Prostate gland (tissue), 2 donors: ENCODE measurements at places on chromosomes 11 and 22. TPM values are rescaled to one million over a fixed set of nuclear protein-coding genes. Genes with fewer than 3 reads are reported as not detected.

DNA sequence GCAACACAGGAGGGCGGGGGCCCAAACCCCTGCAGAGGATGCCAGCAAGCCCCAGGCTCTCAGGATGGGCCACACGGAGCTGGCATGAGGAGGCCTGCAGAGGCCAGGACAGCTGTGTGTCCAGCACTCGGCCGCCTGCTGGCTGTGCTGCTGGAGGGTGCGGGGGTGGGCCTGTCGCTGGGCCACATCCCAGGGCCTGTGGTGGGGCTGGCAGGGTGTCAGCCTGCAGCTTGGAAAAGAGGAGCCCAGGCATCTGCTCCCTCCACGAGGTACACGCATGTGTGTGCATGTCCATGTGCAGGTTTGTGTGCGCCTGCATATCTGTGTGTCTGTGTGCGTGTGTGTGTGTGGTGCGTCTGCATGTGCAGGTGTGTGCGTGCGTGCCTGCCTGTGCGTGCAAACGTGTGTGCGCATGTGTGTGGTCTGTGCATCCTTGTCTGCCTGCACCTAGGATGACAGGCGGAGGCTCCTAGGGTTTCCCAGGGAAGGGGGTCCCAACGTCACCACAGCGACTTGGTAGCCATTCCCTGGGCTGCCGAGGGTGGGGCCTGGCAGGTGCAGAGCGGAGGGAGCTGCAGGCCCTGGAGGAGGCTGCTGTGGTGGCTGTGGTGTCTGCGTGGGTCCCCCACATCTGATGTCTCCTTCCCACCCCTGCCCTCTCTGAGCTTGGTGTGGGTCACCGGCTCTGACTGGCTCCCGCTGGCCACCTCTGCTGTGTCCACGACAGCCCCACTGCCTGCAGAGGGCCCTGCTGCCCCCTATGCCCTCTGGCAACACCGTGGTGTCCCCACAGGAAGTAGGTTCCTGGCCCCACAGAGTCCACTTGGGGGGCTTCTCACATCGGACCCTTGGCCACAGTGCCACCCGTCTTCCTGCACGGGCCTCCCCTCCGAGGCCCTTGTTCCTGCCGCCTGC, 17.1 kb downstream of the BRSK2 start:
- DNase-seq, result no peak

DNA sequence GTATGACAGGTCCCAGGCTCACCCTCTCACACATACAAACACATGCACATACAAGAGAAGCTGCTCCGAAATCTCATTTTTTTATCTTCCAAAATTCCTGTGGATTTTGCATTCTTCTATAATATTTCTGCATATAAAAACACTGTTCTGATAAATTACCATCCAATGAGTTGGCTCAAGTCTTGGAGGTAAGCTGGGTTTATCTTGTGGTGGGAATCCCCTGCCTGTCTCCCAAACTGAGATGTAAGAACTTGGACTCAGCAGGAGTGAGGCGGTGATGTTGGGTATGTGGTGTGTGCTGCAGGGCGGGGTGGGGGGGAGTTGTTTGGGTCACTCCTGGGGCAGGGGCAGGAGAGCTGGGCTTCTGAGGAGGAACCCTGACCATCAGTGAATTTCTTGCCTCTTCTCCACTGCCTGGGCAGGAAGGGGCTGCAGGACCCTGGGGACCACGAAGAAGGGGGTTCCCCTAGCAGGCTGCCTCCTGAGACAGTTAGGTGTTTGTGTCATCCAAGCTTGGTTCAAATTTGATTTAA, 6.8 kb upstream of the P2RY6 start:
- DNase-seq, result no peak

DNA sequence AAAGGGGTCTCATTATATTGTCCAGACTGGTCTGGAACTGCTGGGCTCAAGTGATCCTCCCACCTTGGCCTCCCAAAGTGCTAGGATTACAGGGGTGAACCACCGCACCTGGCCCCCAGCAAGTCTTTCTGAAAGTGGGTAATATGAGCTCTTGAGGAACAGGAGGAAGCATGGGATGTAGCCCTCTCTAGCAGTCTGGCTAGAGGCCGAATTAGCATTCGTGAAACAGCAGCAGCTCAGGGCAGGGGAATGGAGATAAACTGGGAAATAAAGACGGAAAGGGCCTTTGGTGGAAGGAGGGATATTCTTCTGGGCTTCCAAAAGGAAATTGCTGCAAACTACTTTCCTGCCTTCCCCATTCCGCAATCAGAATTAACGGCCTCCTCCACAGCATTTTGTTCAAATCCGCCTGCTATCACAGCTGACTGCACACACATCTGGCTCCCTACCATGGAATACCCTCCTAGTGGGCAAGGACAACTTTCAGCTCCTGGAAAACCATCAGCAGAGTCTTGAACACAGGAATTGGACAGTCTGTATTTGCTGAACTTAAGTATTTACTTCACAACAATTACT, 44.3 kb downstream of the MICAL3 start:
- DNase-seq, result no peak

DNA sequence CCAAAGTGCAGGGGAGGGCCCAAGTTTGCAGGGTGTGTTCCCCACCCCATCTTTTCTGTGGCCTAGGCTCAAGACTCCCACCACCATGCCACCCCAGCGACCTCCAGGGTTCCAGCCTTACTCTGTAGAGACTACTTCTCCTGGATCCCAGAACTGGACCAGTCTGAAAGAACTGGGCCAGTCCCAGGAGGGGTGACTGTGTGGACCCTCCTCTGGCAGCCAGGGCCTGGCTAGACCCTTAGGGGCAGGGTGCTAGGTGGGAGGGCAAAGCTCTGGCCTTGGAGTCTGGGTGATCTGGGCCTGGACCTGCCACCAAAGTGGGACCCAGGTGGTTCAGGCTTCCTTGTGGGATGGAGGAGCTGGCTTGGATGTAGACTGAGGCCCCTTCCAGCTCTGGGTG, 41.8 kb upstream of the ACCSL start:
- no peak for DNase-seq

DNA sequence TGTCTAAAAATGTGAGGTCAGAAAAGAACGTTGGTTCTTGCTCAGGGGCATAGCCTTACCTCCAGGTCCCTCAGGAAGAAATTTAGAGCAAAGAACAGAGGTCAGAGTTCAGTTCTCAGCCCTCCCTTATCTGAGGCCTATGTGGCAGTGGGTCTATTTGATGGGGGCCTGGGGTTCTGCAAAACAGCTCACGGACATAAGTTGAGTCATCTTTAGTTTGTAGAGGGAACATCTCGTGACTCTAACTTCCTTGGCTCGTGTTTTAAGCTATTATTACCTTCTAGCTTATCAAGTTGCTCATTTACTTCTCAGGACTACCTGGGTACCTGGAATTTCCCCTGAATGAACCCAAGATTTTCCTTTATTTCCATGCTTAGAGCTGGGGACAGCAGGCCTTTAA, 91.3 kb upstream of the AMOTL1 start:
- DNase-seq, result no peak

GRCh38 chr11:104699981-104700380, 198.3 kb downstream of the CASP12 start:
- no peak for DNase-seq

DNA sequence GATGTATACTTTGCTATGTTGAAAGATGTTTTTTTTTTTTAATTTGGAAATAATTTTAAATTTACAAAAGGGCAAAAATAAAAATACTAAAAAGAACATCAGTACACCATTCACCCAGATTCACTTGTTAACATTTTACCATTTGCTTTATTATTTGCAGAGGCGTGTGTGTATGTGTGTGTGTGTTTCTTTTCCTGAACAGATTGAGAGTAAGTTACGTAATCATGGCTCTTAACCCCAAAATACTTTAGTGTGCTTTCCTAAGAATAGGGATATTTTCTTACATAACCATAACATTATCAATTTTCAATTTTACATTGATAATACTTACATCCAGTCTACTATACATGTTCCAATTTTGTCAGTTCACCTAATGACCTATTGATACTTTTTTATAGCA, 91.5 kb upstream of the HORMAD2 start:
- DNase-seq, result no peak

DNA sequence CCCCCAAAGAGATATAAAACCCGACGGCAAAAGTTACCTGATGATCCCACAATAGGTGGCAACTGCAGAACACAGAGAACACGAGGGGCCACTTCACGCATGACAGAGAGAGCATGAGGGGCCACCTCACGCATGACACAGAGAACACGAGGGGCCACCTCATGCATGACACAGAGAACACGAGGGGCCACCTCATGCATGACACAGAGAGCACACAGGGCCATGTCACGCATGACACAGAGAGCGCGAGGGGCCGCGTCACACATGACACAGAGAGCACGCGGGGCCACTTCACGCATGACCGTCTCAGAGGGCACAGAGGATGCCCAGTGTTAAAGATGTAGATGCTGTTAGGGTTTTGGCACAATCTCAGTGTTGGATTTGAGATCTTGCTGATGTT, 1359.5 kb downstream of the TBC1D22A start:
- DNase-seq, result no peak

GRCh38 chr11:1090600-1091331, 16.1 kb downstream of the MUC2 start:
- DNase-seq, result no peak

DNA sequence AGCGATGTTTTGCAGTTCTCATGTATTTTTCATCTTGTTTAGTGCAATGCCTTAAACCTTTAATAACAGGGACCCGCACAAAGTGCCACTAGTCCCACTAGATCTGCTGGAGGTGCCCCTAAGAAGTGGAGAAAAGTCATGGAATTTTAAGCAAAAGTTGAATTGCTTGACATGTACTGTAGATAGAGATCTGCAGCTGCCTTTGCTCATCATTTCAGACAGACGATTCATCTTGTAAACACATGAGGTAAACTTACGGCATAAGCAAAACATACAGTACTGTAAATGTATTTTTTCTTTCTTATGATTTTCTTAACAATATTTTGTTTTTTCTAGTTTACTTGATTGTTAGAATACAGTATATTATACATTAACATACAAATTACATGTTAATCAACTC, 295.6 kb downstream of the CASP12 start:
- no peak for DNase-seq

- no peak for DNase-seq
Observed at GRCh38 chr22:46560696-46561295, 23.4 kb upstream of the CELSR1 start.

GRCh38 chr11:1718326-1718725, 21.3 kb downstream of the KRTAP5-6 start:
- no peak for DNase-seq

DNA sequence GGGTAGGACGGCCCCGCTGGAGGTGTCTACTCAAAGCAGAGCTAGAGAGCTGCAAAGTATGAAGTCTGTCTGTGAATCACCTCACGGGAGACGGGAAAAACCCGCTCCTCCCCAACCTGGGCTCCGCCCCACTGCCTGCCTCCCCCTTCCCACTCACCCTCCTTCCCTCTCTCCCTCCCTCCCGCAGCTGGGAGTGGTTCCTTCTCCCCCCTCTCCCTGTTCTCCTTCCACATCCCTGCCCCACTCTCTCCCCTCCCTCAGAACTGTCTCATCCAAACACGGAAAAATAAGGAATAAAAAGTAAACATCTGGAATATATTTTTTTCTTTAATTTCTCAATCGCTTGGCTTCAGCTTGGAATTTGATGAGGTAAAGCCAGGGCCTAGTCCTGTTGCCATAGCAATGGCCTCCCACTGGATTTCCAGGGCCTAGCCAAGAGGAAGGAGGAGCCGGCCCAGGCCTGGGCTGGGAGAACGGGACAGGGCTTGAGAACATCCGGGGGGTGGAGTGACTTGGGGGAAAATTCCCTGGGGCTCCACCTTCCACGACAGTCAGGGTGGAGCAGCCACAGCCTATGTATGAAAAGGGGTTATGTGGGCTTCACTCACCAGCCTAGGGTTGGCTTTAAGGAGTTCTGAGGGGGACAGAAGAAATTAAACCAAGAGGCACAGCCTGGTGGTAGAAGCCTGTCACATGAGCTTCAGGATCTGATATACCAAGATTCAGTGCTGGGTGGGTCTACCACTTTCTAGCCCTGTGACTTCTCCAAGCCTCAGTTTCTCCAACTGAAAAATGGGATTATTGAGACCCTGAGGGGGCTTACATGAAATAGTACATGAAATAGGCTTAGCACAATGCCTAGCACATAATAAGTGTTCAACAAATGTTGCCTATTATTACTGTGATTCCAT, 2.2 kb downstream of the TNKS1BP1 start:
- DNase-seq, result peak; percentile 94

GRCh38 chr22:36860821-36861659, at the start of gene NCF4:
NCF4 (plus strand) TSS chr22:36861006; CDS start chr22:36861172, 166 bp downstream.
- peak; percentile 24 for DNase-seq

DNA sequence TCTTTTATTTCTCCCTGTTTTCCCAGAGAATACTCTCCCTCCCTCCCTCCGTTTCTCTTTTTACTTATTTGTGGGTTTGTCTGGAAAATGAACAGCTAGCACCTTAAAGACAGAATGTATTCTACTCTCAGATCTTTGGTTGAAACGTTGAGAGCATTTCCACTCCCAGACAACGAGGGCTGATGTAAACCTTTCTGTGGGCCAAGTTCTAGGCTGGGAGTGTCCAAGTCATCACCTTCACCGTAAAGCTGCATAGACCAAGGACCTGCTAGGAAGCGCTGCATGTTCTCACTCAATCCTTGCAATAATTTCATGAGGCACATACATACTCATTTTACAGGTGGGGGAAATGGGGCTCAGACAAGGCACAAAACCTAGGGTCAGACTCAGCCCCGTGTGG, 32.4 kb downstream of the MYH9 start:
- DNase-seq, result no peak

DNA sequence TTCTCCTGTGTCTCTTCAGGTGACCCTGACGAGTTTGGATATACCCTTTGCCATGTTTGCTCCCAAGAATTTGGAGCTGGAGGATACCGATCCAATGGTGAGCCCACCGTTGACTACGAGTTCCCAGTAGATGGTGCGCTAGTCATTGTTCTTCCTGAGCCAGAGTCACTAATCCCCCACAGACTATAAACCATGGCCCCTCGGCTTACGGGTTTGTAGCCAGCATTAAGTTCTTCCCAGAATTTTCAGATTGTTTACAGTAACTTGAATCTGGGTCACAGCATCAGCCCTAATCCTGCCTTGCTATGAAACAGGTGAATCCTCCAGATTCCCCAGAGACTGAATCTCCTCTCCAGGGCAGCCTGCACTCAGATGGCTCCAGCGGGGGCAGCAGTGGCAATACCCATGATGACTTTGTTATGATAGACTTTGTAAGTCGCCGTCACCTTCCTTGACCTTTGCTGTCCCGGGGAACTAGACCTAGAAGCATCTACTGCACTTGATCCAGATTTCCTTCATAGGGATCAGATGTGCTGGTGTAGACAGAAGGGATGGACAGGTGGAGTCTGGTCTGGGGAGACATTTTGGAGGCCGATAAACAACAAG, 31.8 kb downstream of the ARHGAP1 start:
- DNase-seq, result no peak

GRCh38 chr11:97454988-97455387, 1065.2 kb downstream of the JRKL start:
- no peak for DNase-seq

LRRC74B gene
- total RNA-seq, result 0.45 TPM

DCUN1D5 gene
- total RNA-seq, result 38.9 TPM

TLCD5 gene
- total RNA-seq, result 7.8 TPM

PATE2 gene
- total RNA-seq, result not detected

SPDYC gene
- not detected for total RNA-seq
